ENCODE measurements at places on chromosomes 7 and 10.

DNA sequence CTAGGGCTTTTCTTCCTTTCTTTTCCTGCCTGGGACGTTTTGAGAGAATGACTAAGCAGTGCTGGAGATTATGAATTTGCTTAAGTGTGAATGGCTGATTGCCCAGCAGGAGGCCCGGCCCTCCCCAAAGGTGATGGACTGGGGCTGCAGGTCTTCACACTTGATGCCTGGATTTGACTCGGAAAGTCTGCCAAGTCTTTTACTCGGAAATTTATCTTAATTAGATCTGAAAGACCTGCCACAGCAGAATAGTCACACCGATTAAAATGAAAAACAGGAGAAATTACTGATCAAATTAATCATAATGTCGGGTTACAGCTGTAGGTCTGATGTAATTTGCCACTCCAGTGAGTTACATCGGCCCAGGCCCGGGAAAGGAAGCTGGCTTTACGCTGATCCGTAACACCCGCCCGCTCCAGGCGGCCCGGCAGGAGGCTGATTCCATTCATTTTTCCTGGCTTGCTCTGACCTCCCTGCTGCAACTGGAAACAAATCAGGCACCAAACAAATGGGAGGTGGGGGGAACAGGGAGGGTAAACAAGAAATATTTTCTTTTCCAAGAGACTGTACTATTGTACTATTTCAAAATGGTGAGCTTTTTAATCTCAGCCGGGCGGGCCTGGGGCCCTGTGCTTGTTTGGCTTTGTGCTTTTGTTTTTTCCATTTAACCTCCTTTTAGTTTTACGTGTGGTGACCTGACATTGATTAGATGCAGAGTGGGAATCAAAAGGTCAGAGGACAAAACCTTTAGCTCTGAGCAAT is 212.4 kb upstream of the YAE1 start:
- peak; percentile 83 for ATAC-seq

DNA sequence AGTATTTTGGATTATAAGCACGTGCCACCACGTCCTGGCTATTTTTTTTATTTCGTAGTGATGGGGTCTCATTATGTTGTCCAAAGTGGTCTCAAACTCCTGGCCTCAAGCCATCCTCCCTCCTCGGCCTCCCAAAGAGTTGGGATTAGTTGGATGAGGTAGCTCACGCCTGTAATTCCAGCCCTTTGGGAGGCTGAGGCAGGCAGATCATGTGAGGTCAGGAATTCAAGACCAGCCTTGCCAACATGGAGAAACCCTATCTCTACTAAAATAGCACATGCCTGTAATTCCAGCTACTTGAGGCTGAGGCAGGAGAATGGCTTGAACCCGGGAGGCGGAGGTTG is 21.8 kb upstream of the YWHAG start:
- ATAC-seq: no peak

- ATAC-seq: no peak
Measured at GRCh38 chr10:52170776-52171175, 143.3 kb upstream of the DKK1 start.

DNA sequence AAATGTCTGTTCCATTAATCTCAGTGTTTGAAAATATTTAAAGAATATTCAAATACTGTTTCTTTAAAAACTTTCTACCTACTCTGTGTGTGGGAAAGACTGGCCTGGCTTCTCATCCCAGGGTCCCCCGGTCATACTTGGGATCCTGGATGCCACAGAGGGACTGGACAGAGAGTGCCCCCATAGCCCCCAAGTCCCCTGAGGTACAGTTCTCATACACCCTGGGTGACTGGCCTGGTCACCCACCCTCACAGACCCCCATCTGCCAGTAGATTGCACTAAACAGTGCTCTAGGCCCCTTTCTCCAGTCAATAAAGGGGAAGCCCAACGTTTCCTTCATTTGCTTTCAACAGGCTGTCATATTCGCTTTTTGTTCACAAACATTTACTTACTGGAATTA is 3.0 kb downstream of the TMEM273 start:
- ATAC-seq: no peak

DNA sequence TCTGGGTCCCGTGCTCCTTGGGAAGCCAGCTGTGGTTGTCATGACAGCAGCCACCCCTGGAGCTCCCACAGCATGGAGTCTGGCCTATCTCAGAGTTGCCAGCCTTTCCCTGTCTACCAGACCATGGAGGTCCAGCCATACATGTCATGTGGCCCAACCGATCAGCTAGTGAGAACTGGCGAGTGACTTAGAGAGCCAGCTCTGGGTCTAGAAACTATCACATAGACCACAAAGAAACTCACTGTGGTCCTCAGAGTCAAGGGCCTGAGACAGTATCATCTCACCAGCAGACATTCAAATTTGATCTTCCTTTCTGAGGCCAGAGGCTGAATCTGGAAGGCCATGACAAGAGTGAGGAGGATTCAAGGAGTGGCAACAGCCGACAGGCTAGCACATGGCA is 223.3 kb upstream of the GPR26 start:
- no peak for ATAC-seq

DNA sequence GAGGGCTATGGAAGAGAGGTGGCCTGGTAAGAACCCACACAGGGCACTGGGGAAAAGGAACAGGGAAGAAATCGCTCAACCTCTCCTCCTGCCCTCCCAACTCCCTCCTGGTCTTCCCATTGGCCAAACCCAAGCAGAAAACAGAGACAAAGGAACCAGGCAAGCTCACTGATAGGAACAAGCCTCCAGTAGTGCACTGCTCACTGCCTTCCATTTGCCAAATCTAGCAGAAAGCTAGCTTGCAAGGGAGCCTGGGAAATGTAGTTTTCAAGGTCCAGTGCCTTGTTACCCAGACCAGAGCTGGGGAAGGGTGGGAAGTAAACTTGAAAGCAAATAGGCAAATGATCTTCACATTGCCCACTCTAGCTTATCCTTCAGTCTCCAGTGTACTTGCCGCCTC is 556.1 kb upstream of the AUTS2 start:
- ATAC-seq: no peak

DNA sequence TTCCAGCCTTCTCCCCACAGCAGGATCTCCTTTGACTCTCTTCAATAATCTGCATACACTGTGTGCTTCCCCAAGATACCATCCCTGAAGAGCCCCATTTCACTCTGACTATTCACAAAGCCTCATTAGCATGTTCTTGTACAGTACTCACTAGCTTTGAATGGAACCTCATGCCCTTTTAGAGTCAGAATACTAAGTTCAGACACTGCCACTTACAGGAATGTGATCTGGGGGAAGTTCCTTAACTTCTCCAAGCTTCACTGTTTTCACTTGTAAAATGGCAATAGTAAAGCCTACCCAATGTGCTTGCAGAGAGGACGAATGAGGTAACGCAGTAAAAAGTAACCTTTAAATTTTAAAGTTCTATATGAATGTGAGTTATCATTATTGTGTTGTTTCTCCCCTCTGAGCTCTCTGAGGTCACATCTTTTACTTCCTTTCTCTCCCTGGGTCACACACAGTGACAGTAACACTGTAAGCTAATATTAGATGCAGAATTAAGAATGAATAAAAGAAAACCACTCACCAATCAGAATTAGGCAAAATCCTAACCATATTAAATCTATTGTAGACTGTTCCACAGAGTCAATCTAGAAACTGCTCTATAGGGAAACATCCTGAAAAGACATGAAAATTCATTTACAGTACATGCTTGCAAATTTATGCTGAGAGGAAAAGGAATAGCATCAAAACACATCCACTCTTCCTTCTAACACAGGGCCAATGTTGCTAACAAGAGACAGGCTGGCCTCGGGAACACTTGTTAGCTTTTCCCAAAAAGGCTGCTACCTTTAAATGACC is 64.2 kb upstream of the IL6 start:
- ATAC-seq: no peak

DNA sequence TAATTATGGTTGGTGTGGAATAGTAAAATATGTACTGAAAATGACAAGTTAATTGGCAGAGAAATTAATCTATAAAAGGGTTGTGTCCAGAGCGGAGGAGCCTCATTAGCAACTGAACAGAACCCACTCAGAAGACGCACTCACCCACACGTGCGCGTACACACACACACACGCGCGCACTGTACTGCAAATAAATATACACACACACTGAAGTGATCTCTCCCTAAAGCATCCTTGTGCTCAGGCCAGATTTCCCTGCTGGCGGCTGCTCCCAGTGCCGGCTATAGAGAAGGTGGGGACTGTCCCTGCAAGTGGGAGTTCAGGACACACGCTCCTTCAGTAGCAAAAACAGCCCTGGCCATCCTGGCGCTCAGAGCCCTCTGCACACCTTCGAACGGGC is 85.2 kb downstream of the CHST15 start:
- no peak for ATAC-seq

DNA sequence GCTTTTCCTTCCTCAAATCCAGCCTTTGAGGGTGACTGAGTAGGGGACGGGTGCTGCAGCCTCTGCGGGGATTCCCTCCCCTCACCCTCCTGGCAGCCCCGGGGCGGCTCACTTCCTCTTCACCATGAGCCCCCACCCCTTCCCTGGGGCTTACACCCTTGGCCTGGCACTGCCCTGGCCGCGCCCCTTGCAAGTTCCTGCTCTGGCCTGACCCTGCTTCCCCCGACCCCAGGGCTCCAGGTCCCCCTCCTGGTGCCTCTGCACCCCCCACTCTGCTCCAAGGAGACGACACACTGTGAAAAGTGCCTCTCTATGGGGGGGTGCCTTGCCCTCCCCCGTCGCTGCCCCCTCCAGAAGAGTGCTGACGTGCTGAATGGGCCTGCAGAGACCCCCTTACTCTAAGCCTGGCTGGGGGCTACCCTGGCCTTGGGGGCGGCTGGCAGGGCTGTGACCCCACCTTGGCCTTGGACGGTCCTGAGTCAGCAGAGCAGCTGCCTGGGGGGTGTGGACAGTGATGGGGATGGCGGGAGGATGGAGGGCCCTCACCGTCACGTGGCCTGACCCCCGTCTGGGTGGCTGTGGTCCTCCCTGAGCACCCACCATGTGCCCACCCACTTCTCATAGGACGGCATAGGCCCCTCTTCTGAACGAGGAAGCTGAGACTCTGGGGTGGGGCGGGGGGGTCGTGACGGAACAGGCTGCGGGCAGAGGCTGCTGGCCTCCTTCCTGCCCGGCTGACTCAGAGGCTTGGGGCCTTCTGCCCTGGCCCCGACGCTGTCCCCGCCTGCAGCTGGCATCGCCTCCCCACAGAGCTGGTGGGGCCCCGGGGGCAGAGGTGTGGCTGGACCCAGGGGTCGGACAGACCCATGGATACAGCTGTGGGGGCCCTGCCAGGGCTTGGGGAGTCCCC is 9.8 kb downstream of the LFNG start:
- peak; percentile 46 for ATAC-seq

GRCh38 chr10:132397036-132397541 is at the start of gene PWWP2B:
PWWP2B (plus strand) TSS chr10:132397200; CDS start chr10:132397227, 27 bp downstream.
- ATAC-seq: peak; percentile 11

Data from esophagus mucosa (tissue), 1 donor.